Heart right ventricle (tissue), 16 donors: ENCODE measurements at places on chromosomes 6 and 20. TPM values are rescaled to one million over a fixed set of nuclear protein-coding genes. Genes with fewer than 3 reads are reported as not detected.

LTB gene
- 0.51 TPM for polyA plus RNA-seq

TINAG gene
- 0.22 TPM for polyA plus RNA-seq

DEFB132 gene
- polyA plus RNA-seq = not detected

GRCh38 chr6:154993710-154994109 is 1.4 kb upstream of the TIAM2 start:
- DNase-seq = no peak
